Activated CD4-positive, alpha-beta T cell treated with anti-CD3 and anti-CD28 coated beads, Interleukin-2, Interleukin-6, amounts not matched to agents 100 ng/mL and 50 ng/mL, durations not matched to agents 16 hours and 8 hours (primary cell): ENCODE measurements at places on chromosomes 4 and X.

DNA sequence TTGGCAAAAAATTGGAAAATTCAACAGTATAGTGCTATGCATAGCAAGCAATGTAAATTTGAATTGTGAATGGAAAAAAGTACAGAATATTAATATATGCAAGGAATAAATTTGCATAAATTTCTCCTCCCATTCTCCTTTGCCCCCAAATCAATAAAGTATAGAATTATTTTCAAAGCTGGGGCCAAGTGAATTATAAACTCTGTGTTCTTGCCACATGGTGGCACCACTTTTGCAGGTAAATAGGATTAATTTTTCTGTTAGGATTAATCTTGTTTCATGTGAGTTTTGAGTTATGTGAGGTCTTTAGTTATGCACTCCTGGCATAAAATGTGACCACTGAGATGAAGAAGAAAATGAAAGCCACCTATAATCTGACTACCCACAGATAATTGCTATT lies 19.9 kb downstream of the COPS4 start:
- DNase-seq = no peak

DNA sequence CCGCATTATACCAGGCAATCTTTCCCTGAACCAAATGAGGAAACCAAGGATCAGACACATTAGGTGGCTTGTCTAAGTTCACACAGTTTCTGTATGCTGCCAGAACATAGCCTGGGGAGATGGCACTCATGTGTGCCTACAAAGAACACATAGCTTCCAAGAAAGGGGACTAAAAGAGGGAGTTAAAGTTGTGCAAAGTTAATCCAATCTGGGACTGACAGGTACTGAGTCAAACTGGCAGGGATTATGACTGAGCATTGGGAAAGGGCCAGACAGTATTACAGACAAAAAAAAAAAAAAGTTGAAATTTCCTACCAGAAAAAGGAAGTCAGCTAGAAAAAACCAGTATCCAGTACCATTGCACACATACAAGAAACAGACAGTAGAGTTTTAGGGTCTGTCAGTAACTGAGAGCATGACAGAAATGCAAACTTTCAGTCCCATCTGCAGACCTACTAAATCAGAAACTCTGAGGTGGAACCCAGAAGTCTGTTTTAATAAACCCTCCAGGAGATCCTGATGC lies 37.2 kb downstream of the ADAMTS3 start:
- no peak for DNase-seq

DNA sequence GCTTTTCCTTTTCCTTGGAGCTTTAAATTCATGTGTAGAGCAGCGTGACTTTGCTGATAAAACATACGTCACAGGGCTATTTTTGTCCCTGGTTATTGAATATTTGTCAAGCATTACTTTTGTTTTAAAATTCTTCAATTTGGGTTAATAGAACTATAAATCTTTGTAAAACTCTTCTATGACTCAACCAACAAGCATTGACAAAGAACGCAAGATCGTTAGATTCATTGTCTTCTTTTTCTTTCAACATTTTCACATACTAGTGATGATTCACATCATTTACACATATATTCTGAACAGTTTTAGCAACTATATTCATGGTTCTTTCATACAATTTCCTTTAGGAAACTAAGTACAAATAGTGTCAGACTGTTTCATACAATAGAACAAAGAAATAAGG lies 72.0 kb upstream of the GPM6A start:
- no peak for DNase-seq

DNA sequence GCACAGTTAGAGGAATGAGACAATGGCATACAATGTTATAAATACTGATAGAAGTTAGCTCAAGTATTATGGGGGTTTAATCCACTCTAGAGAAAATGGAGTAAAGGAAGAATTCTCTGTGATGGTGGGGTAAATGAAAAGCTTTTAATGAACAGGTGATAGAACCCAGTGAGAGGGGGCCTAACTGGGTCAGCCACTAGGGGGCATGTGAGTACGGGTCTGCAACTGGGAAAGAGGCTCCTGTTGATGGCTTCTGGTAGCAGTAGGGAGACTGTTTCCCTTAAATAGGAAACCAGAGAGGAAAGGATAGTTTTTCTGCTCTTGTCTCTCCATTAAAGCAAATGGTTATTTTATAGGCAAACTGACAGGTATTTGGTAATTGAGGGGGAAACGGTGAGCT lies 132.8 kb upstream of the GPR101 start:
- peak; percentile 26 for DNase-seq

DNA sequence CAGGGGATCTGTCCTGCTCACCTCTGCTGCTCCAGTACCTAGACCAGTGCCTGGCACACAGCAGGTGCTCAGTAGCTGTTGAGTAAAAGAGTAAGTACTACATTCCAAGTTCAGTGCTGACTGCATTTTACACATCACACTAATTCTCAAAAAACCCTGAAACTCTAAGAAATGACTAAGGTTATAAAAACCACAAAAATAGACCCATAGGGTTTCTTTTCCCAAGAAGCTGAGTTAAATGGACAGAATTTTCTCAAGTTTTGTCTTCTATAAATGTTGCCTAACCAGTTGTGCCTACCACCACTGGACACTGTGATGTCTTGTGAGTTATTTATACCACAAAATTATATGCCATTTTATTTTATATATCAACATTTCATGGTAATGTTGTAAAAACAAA lies 78.9 kb upstream of the RXFP1 start:
- no peak for DNase-seq

DNA sequence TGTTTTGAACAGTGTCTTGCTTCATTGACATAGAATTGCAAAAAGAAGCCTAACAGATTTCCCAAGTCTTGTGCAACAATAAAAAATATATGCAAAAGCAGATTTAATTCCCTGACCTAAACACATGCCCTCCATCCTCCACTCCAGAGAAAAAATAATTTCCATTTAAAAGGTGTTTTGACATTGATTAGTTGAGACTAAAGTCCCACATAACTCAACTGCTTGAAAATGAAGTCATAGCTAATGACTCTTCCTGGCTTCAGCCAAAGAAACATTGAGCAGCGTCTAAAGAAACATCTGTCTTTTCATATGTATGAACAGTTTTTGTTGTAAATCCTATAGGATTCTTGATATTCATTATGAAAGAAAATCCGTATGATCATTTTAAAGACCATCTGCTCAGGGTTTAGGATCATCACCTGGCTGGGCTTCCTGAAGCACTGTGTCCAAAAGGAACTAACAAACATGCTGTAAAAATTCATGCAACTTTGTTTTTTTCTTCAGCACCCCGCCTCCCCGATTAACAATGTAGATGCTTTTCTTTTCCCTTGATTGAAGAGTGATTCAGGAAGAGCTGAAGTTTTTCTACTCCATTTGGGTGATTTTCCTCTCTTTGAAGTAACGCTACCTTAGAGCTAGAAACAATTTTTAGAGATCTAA lies 273.4 kb downstream of the HS3ST1 start:
- DNase-seq = no peak

DNA sequence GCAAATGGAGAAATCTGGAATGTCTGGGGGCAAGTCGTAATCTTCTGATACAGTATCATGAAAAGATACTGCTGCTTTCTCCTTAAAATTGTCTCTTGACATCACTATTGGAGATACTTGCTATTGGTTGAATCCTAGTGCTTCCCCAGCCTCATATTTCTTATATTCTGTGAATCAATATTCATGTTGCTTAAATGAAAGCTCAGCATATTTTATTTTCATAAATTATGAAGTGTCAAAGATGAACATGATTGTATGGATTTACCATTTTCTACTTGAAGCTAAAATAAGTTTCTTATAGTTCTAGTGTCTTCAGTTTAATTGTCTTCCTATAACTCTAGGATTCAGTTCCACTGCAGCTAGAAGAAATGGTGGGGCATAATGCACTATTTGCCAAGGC lies 29.6 kb upstream of the MBNL3 start:
- no peak for DNase-seq

DNA sequence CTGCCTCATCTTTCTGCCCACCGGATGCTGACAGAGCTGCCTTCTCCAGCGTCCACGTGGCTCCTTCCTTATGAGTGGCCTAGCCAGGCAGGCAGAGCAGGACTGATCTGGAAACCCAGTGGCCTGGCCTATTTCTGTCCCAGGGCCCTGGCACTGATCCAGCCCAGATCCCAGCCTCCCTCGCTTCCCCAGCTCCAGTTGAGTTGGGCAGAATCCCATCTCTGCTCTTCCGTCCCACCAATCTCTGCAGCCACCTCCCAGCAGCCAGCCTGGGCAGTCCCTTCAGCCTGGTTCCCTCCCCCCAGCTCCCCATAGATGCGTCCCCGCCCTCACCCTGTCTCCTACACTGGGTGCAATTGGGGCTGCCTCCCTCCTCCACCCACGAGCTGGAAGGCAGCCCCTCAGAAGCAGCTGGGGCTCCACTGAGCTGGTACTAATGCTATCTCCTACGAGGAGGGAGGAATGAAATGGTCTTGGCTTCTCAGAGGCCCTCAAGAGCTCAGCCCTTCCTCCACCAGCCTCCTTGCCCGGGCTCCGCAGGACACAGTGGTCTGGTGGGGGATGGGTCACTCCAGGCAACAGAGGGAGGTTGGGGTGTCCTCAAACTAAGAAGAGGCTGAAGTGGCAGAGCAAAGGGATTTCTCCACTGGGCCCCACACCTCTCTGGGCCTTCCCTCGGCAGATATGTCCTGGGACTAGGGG lies 94.2 kb downstream of the PJA1 start:
- DNase-seq = no peak

DNA sequence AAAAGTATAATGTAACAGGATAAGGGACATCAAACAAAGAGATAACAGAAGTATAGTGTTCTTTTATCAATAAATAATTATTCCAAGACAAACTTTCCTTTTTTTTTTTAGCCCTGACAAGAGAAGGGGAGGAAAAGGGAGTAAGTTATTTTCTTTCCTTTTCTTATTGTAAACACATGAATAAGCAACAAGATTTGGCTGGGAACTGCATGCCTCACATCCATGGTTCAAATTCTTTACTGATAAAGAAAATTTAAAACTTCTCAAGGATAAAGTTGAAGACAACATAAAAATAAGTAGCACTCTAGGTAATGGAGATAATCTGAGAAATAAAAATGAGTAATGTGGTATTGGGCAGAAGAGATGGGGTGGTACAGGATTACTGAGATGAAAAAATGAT lies 71.6 kb downstream of the NEK1 start:
- DNase-seq = no peak

DNA sequence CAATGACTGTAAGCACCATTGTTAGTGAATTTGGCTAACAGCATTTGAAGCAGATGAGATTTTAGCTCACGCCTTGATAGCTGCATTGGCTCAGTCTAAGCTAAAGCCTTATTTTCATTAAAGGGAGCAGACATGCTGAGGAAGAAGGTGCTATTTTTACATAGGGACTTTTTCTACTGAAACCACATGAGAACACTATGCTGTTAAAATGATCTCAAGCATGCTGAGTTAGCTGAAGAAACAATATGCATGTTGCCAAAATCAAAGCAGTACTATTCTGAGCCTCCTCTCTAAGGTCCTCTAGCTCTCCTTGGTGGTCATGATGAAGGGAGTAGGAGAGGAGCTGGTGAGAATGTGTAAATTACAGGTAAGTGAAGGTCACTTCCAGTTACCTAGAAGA lies 134.4 kb upstream of the JADE1 start:
- no peak for DNase-seq

- DNase-seq = peak; percentile 64
Measured at GRCh38 chrX:150569155-150569477, 695 bp downstream of the MTM1 start.
